ELF-1 (cell line): ENCODE measurements at places on chromosomes 2 and 18.
A peak's percentile ranks its signal among the peaks of the same experiment; 100 is the strongest.

DNA sequence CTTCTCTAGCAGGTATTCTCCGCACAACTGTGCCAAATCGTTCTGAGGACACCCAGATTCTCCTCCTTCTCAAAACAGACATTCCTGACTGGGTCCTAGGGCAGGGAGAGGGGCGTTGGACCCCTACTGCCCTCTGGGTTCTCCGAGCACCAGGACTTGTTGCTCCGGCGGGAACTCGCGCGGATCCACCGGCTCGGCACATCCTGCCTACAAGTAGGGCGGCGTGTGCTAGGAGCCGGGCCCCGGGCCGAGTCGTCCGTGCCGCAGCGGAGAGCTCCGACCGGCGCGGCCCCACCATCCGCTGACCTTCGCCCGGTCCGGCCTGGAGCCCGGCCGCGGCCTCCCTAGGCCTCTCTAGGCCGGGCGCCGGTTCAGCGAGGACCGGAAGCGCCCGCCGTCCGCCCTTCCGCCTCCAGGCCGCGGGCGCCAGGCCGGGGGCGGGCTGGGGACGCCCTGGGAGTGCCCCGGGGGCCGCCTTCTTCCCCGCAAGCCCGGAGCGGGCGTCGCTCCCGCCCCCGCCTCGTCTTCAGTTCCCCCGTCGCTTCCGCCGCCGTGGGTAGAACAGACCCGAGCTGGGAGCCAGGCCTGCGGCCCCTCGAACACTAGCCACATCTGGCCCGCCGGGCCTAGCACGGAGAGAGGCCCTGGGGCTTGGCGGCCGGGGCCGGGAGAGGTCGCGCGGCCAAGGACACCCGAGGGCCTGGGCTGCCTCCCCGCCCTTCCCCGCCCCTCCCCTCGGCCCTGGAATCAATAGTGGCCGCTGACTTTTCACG is 7.6 kb upstream of the ONECUT2 start:
- peak; percentile 60 for DNase-seq

- DNase-seq: no peak
Observed at GRCh38 chr2:195795879-195796278, 138.9 kb downstream of the SLC39A10 start.

GRCh38 chr2:162071001-162071400 is 3.0 kb downstream of the DPP4 start:
- no peak for DNase-seq

DNA sequence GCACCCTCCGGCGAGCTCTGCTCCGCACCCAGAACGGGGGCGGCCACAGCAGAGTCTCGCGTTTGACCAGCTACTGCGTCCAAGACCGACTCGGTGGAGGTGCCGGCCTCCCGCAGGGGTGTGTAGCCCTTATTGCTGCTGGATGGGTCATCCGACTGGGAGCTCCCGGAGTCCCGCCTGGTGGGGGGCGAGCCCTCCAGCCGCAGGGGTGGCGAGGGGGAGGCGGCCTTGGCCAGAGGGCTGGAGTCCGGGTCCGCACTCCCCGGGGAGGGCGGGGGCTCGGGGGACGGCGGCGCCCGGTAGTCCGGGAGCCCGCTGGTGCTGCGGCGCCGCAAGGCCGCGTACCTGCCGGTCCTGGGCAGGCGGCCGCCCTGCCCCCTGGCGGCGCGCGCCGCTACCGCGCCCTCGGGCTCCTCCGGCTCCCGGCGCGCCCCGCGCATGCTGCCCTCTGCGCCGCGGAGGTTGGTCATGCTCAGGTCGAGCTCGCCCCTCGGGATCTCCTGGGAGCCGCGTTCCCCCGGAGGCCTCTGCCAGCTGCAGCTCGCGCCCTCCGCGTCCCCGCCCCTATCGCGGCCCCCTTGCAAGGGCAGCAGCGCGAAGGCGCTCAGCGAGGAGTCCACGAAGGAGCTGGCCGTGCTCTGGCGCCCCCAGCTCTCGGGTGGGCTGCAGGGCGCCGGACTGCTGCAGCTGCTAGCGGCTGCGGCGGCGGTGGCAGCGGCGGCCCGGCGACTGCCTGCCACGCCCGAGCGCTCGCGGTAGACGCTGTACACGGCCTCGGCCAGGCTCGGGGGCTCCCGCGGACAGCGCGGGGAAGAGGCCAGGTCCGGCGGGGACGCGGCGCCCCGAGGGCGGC is 4.8 kb downstream of the TMEM200C start:
- DNase-seq: peak; percentile 66

GRCh38 chr2:126888046-126888445 is 10.6 kb upstream of the TEX51 start:
- no peak for DNase-seq

- no peak for DNase-seq
Observed at GRCh38 chr2:46836295-46837111, 79.1 kb downstream of the MCFD2 start.

GRCh38 chr2:10912076-10912731 is 470 bp downstream of the KCNF1 start:
- no peak for DNase-seq

DNA sequence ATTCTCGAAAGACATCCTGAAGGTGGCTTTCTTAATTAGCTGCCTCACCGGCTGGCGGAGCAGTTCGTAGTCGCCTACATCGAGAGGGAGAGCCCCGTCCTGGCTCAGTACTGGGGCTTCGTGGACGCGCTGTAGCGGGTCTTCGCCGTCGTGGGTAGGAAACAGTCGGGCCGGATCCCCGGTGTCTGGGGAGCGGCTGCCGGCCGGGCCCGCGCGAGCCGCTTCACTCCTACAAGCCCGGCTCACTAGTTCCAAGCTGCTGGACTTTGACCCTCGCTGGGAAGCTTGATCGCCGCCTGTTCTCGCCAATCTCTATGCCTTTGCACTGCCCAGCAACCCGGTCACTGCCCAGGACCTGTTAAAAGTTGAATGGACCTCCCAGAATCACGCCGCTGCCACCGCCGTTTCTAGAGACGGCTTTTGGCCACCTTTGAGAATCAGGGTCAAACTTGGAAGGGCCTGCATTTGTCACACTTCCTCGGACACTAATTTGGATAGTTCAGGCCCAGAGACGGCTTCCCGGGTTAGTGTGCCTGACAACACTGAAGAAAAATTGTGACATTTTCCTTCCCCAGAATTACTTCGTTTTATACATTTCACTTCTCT is 41.4 kb upstream of the AKAIN1 start:
- no peak for DNase-seq

GRCh38 chr2:212646698-212647366 is 108.2 kb upstream of the ERBB4 start:
- DNase-seq: no peak

- no peak for DNase-seq
Observed at GRCh38 chr2:46798998-46799698, 116.5 kb downstream of the MCFD2 start.

- peak; percentile 15 for DNase-seq
Observed at GRCh38 chr18:33839452-33840211, 261.6 kb downstream of the ASXL3 start.

DNA sequence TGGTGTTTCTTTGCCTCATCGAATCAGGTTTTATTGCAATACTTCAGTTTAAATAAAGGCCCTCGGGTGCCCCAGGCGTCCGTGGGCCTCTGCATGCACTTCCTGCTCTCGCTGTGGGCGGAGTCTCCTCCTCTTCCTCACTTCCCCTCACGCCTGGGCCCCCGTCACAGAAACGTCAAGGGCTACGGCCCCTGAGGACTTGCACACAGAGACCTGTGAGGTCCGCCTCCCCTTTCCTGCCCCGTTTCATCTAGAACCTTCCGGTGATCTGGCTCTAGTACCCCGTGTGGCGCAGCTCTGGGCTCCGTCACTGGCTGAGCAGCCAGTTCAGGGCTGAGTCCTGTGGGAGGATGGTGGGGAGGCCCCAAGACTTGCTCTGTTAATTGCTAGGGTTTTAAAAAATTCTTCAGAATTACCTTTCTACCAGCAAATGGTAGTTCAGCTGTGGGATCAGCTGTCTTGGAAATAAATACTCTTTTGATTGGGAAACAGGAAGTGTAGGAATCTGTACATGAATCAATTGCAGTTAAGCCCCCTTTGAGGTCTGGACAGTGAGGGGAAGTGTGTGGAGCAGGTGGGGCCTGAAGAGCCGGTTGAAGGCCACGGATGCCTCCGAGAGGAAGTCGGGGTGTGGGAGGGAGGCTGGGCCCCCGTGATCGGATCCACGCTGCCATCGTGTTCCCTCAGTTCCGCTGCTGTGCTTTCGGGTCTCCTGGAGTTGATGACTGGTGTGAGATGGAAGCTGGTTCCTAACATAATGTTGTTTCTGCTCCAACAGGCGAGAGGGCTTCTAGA is 10.2 kb downstream of the NFATC1 start:
- DNase-seq: no peak

DNA sequence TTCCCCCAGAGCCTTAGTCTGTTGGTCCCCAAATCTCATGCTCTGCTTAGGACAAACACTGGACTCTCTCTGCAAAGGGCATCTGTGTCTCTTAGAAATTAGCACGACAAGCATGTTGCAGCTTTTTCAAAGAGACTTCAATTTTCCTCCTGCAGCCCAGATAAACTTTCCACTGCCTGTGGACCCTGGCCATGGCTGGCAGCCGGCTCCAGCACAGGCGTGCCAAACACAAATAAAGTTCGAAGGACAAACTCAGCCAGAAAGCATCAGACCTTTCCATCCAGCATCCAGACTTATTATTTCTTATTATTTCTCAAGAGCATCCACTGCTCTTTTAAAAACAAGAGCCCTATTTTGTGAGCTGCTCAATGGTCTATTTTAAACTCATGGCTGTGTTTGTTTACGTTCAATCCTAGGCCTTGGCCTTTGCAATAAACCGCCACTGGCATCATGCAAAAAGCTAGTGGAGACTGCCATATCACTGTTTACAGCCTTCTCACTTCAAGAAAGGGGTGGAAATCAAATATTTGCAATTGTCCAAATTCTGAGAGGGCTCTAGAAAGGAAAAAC is 300.8 kb downstream of the BCL11A start:
- DNase-seq: no peak

GRCh38 chr18:10401930-10402329 is 52.5 kb upstream of the APCDD1 start:
- no peak for DNase-seq

- no peak for DNase-seq
Observed at GRCh38 chr2:29865512-29865911, 55.9 kb downstream of the ALK start.

DNA sequence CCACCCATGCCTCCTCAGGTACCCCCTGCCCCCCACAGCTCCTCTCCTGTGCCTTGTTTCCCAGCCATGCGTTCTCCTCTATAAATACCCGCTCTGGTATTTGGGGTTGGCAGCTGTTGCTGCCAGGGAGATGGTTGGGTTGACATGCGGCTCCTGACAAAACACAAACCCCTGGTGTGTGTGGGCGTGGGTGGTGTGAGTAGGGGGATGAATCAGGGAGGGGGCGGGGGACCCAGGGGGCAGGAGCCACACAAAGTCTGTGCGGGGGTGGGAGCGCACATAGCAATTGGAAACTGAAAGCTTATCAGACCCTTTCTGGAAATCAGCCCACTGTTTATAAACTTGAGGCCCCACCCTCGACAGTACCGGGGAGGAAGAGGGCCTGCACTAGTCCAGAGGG is 803 bp upstream of the DES start:
- DNase-seq: no peak

- no peak for DNase-seq
Observed at GRCh38 chr18:48742706-48743475, 204.1 kb downstream of the CTIF start.

GRCh38 chr18:9135912-9136314 is 668 bp upstream of the ANKRD12 start:
- peak; percentile 82 for DNase-seq

- DNase-seq: no peak
Observed at GRCh38 chr2:182622231-182622630, 93.8 kb upstream of the DNAJC10 start.

DNA sequence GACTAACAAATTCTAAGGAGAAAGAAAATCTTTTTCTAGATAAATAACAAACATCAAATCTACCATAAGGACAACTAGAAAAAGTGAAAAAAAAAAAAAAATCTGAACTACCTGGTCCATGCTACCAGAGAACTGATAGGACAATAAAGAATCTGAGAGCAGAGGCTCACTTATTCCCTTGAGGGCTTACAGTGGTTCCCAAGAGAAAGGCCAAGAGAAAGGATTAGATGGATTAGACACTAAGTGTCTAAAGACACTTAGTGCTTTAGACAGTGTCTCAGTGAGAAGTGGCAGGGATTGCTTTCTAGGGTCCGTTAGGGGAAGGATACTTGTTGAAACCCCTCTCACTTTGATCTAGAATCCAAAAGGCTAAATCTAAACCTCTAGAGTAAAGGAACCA is 78.2 kb downstream of the COA5 start:
- no peak for DNase-seq

DNA sequence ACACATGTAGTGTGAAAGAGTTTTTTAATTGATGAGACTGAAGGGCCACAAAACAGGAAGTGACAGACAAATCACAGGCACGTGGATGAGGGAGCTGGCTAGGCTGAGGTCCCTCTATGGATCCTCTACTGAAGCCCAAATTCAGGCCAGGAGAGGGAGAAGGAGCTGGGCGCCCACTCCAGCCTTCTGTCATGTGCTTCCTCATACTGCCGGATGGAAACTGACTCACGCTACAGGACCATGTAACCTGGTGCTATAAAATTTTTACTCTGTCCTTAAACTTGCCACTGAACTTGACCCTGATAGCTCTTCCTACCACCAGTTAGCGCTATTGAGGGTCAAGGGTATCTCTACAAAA is 31.3 kb downstream of the PSTPIP2 start:
- no peak for DNase-seq

- no peak for DNase-seq
Observed at GRCh38 chr2:116819355-116819754, 995.1 kb upstream of the DDX18 start.

GRCh38 chr2:27150639-27151230 is 1.9 kb downstream of the TCF23 start:
- no peak for DNase-seq

- DNase-seq: no peak
Observed at GRCh38 chr18:9994026-9994570, 80.3 kb downstream of the VAPA start.

DNA sequence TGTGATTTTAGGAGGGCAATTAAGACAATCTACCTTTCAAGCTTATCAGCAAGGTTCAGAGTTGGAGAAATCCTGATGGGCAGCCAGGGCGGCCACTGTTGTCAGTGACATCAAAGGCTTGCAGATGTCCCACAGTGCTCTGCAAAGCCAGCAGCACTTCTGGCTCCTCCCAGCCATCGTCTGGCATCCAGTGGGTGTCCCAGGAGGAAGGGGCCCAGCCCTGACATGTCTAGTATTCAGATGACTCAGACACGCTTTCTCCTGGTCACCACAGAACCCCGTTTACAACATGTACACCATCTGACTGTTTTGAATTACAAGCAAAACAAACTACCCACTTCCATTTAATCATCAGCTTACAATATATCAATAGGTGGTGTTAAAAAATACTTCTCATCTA is 61.4 kb downstream of the CYRIA start:
- peak; percentile 27 for DNase-seq
